ENCODE measurements at places on chromosomes 12 and 14. TPM values are rescaled to one million over a fixed set of nuclear protein-coding genes. Genes with fewer than 3 reads are reported as not detected.

GRCh38 chr14:51447411-51447810 lies 204.3 kb upstream of the FRMD6 start:
- H3K4me1 ChIP-seq = peaks cover 3% of the 10 kb centered on the region
- no peak overlapping the region for H3K4me3 ChIP-seq
- H3K27ac ChIP-seq = no peak overlapping the region
- no peak for DNase-seq
- H3K36me3 ChIP-seq = no peaks in the 10 kb centered on the region

DNA sequence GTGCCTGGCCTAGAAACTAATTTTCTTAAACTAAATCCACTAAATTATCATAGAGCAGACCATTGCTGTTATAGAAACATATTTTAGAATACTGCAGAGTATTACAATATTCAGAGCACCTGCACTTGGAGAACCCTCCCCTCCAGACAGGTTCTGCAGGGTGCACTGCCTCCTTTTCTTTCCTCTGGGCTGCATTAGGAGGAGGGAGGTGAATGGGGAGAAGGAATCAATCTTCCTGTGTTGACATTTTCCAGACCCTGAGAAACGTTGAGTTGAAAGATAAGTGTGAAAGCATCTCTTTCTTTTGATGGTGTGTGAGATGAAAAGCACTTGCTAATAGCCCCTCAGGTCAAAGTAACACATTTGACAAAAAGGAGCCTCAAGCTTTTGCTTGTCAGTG lies 7.3 kb downstream of the SYNE2 start:
- no peaks in the 10 kb centered on the region for H3K36me3 ChIP-seq
- no peak overlapping the region for H3K27ac ChIP-seq
- peaks cover 3% of the 10 kb centered on the region for H3K4me1 ChIP-seq
- no peak overlapping the region for H3K4me3 ChIP-seq
- DNase-seq = no peak

DNA sequence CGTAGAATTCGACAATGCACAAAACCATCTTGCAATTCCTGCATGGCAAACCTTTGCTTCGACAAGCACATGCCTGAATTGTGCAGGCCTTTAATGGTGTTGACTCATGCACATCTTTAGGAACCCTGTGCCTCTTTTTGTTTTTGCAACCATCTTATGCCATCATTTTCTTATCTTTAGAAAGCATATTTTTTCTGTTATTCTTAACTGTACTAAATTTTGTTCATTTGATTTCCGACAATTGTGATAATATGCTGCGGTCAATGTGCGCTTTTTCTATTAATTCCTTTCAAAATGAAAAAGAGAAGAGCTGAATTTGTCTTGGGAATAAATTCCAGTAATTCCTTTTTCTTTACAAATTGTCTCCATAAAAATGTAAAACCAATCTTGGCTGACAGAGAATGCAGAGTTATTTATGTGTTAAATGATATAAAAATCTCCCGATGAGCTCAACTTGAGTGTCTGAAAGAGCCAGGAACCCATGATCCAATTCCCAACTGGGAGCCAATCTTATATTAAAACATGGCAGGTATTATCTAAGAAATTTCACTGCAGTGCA lies 20.1 kb upstream of the CDK17 start:
- no peaks in the 10 kb centered on the region for H3K27me3 ChIP-seq
- no peaks in the 10 kb centered on the region for H3K36me3 ChIP-seq

DNA sequence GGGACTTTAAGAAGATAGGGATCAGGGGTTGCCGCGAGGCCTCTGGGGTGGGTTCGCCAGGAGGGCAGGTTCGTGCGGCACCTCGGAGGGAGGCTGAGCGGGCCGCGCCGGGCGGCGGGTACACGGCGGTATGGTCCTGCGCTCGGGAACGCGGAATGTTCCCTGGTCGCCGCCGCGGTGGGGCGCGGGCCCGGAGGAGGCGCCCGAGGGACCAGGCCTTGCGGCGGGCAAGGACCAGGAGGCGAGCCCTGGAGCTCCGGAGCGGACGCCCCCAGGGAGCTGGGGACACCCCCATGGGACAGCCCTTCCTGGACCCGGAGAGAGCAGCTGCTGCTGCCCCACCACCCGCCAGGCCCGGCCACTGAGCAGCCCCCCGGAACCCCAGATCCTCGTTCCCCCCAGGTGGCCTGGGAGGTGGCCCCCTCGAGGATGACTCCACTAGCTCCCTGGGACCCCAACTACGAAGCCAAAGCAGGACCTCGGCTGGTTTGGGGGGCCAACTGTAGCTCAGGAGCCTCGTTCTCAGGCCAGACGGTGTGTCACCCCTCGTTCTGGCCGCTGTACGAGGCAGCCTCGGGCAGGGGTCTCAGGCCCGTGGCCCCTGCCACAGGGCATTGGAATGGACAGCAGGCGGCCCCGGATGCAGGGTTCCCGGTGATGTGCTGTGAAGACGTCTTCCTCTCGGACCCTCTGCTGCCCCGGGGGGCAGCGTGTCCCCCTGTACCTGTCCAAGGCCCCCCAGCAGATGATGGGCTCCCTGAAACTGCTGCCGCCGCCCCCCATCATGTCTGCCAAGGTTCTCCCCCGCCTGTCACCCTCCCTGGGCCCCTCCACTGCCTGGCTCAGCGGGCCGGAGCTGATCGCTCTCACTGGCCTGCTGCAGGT lies 45.6 kb upstream of the SLC8A3 start:
- H3K36me3 ChIP-seq = no peaks in the 10 kb centered on the region
- DNase-seq = no peak
- no peaks in the 10 kb centered on the region for H3K4me1 ChIP-seq
- H3K27me3 ChIP-seq = no peaks in the 10 kb centered on the region
- no peak overlapping the region for H3K4me3 ChIP-seq

The MYF6 gene
- polyA plus RNA-seq = not detected

- H3K36me3 ChIP-seq = peaks cover 16% of the 10 kb centered on the region
- no peaks in the 10 kb centered on the region for H3K27me3 ChIP-seq
- no peak overlapping the region for H3K4me3 ChIP-seq
- no peak overlapping the region for H3K27ac ChIP-seq
- DNase-seq = no peak
- peaks cover 13% of the 10 kb centered on the region for H3K4me1 ChIP-seq
Observed at GRCh38 chr12:95857799-95858198, 953 bp upstream of the SNRPF start.

- no peaks in the 10 kb centered on the region for H3K27me3 ChIP-seq
- DNase-seq = no peak
- H3K36me3 ChIP-seq = no peaks in the 10 kb centered on the region
- H3K4me3 ChIP-seq = no peak overlapping the region
- no peaks in the 10 kb centered on the region for H3K4me1 ChIP-seq
- no peak overlapping the region for H3K27ac ChIP-seq
Observed at GRCh38 chr12:126960709-126961108, 1306.3 kb upstream of the TMEM132C start.

GRCh38 chr14:85798856-85799255 lies 268.9 kb downstream of the FLRT2 start:
- H3K36me3 ChIP-seq = no peaks in the 10 kb centered on the region
- DNase-seq = no peak
- H3K4me1 ChIP-seq = no peaks in the 10 kb centered on the region
- no peak overlapping the region for H3K27ac ChIP-seq
- no peaks in the 10 kb centered on the region for H3K27me3 ChIP-seq
- H3K4me3 ChIP-seq = no peak overlapping the region

DNA sequence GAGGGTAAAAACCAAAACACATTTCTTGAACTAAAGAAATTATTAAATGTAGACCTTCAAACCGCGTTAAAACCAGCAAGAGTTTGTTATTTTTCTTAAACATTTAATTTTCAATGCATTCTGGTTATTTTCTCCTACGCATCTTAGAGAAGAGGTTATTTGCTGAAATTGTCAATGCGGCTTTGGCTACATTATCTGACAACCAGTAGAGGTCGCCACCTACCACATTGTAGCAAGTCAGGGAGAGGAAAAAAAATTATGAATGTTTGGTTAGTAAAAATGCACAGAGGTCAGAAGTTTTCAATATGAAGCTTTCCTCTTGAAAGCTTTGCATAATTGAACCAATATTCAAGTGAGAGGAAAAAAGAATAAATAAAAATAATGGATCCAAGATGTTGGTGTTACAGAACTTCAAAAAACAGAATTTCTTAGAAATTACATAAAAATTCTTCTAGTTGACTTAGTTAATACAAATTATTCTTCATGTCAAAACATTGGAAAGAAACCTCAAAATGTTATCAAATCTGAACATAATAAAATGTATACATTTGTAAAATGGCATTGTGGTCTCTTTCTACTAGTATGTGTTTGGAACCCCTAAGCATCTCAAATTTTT lies 159.4 kb upstream of the TMTC2 start:
- H3K4me1 ChIP-seq = no peaks in the 10 kb centered on the region
- DNase-seq = peak; percentile 52
- H3K27ac ChIP-seq = no peak overlapping the region
- no peaks in the 10 kb centered on the region for H3K27me3 ChIP-seq
- no peaks in the 10 kb centered on the region for H3K36me3 ChIP-seq

DNA sequence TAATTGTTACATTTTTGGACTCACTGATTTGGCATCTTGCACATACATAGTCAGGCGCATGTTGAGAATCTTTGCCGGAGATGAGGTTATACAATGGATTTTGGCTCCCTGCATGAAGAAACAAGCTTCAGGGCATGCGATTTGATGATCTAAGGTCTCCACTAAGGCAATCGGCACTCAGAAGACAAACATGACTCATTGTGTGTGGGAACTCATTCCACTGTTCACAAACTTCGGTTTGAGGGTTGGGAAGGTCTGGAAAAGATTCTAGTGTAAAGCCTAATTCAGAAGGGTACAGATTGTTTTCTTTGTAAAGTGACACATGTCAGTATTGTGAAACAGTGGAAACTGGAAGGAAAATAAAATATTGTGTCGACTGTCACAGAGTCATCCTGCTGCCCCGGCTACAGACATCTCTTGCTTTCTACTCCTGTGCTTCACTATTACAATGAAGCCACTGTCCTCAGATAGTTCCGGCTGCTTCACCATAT lies 192.6 kb upstream of the HMGA2 start:
- no peak overlapping the region for H3K4me3 ChIP-seq
- H3K27ac ChIP-seq = no peak overlapping the region
- H3K4me1 ChIP-seq = no peaks in the 10 kb centered on the region
- H3K36me3 ChIP-seq = no peaks in the 10 kb centered on the region

DNA sequence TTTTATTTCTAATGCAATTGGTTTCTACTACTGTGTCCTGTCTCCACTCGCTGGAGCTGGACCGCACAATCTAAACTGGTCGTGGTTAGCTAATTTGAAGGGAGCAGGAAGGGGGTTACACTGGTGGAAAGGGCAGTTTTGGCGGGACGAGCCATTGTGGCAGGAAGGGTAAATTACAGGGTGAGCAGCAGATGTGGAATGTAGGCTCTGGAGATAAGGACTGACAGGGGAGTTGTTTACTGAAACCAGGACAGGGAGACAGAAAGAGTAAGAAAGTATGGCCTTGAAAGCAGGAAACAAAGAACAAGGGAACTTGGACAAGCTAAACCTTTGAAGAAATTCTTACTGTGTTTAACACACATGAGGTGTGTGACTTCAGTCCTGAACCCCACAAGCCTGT lies 147.8 kb downstream of the ATXN7L3B start:
- H3K4me1 ChIP-seq = no peaks in the 10 kb centered on the region
- H3K36me3 ChIP-seq = no peaks in the 10 kb centered on the region
- DNase-seq = no peak

GRCh38 chr12:64835901-64836300 lies 11.5 kb downstream of the TBC1D30 start:
- no peak for DNase-seq
- no peaks in the 10 kb centered on the region for H3K36me3 ChIP-seq
- no peaks in the 10 kb centered on the region for H3K27me3 ChIP-seq
- H3K4me1 ChIP-seq = no peaks in the 10 kb centered on the region

The KRT74 gene
- polyA plus RNA-seq = not detected

The RNASE8 gene
- not detected for polyA plus RNA-seq

DNA sequence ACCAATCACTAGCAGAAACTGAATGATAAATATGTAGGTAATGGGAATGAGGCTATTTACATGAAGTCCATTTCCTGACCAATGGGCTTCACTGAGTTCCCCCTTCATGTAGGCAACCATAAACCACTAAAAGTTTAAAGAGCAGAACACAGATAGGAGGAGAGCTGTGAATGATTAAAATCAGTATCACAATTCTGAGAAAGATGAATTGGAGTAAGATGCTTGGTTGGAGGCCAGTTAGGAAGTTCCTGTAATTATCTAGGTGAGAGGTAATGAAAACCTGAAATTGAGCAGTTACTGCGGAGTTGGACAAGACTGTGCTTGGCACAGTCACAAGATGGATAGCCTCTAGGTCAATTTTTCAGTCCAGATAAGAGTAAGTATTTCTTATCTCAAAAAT lies 56.6 kb downstream of the GALNT4 start:
- H3K4me3 ChIP-seq = no peak overlapping the region
- peaks cover 4% of the 10 kb centered on the region for H3K4me1 ChIP-seq
- DNase-seq = no peak

Measured in adrenal gland (tissue), 19 donors.